ENCODE measurements at places on chromosomes 7 and 10.
A peak's percentile ranks its signal among the peaks of the same experiment; 100 is the strongest.

- no peak for DNase-seq
Measured at GRCh38 chr10:112047674-112048073, 135.9 kb downstream of the GPAM start.

GRCh38 chr7:158350166-158350900, 237.3 kb downstream of the PTPRN2 start:
- DNase-seq = peak; percentile 6

DNA sequence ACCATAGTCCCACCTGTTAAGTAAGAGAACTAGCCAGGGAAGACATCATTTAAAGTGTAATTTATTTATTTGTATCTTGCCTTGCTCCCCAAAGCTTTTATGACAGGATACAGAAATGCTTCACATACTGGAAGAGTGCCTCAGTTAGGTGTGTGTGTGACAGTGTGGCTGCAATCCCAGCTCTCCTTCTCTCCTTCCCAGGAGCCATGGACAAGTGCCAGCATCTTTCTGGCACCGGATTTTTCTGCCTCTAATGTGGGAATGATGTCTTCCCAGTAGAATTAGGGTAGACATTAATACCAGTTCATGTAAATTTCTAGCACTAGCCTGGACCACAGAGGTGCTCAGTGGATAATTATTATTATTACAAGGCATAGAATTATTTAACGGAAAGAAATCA, 30.3 kb upstream of the ATXN7L1 start:
- DNase-seq = no peak

- DNase-seq = peak; percentile 36
Measured at GRCh38 chr7:150787321-150788281, 12.6 kb downstream of the TMEM176B start.

GRCh38 chr7:159068488-159068811, 76.2 kb downstream of the VIPR2 start:
- DNase-seq = peak; percentile 64

DNA sequence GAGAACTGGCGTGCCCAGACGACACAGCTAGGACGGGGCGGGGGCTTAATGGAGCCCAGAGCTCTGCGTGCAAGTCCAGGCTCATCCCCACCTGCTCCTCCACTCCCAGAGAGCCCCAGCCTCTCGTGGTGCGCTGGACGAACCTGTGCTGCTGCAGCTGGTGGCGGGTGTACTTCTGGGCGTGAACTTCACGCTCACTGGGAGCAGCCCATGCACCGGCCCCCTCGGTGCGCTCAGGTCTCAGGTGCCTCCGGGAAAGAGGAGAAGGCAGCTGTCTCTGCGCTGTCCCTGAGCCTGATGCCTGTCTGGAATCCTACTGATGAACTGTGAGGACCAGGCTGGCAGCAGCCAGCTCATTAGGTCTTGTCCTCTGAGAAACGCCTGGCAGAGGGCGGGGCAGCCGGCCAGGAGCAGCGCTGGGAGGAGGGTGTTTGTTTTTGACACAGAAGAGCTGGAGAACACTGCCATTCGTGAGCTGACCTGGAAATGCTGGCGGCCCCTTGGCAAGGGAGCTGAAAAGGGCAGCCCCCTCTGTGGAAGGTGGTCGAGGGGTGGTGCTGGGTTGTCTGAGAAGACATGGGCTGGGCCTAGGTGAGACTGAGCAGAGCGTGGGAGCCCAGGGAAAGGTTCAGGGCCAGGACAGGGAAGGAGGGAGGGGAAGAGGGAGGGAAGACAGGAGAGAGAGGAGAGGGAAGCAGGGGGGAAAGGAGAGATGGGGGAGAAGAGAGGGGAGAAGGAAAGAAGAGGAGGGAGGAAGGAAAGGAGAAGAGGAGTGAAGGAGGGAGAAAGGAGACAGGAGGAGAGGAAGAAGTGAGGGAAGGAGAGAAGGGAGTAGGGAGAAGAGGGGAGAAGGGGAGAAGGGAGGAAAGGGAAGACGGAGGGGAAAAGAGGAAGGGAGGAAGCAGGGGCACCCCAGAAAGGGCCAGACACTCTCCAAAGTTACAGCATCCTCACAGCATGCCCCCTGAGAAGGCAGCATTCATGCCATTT, 53.5 kb upstream of the TNS3 start:
- DNase-seq = peak; percentile 30

DNA sequence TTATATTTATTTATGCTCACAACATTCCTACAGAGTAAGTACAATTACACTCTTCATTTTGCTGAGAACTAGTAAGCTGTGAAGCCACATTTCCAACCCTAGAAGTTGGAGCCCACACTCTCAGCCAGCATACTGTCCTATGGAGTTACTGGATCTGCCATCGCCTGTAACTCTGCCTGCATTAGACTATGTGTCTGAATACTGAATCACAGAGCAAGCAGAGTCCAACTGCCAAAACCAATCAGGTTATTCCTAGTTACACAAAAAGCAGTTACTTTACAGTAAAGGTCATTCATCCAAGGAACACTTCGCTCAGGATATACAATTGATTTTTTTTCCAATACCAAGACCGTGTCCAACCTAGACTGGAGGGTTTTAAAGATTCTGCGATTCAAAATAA, 21.5 kb downstream of the CTAGE6 start:
- no peak for DNase-seq

GRCh38 chr7:1537535-1538412, 7.3 kb downstream of the MAFK start:
- peak; percentile 95 for DNase-seq

GRCh38 chr7:44489955-44490350, 505 bp downstream of the NUDCD3 start:
- no peak for DNase-seq

DNA sequence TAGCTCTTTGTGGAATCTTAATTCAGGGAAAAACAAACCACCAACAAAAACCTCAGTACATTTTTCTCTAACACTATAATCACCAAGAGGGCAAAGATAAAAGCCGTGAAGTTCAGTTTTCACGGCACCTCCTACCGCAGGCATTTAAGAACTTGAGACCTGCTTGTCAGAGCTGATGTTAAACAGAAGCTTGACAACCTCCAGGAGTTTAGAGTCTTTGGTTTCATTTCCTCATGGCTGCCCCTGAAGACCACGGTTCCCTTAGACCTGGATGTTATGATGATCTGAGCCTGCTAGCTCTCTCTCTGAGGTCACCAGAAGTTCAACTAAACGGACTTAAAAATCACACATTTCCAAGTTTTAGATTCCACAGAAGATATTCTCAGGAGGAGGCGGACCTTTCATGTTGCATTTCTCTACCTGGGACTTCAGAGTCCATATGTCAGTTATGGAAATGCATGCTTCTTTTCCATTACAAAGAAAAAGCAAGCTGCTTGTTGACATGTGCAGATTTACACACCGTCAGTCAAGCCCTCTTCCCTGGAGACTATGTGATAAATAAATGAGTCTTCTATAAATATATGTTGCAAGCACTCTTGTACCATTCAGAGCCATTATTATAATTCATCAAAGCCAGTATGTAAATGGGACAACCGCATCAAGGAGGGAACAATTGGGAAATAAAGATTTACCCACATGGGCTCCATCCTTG, 258.0 kb downstream of the GFRA1 start:
- DNase-seq = no peak

DNA sequence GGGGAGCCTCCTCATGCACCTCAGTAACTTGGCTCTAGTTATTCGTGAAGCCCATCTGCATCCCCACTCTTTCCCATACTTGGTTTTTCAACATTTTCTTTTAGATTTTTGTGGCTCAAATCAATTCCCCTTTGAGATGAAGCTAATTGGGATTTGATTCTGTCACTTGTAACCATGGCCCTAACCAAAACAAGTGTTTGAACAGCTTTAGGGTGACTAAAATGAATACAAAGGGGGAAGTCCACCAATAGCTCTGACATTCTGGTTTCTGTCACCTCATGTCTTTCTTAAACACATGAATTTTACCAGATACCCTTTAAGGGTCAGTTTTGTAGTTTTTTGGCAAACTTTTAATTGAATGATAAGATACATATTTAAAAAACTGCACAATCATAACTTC, 87.0 kb downstream of the PCGF5 start:
- DNase-seq = no peak

GRCh38 chr7:80790877-80791276, 128.0 kb downstream of the SEMA3C start:
- DNase-seq = peak; percentile 33

DNA sequence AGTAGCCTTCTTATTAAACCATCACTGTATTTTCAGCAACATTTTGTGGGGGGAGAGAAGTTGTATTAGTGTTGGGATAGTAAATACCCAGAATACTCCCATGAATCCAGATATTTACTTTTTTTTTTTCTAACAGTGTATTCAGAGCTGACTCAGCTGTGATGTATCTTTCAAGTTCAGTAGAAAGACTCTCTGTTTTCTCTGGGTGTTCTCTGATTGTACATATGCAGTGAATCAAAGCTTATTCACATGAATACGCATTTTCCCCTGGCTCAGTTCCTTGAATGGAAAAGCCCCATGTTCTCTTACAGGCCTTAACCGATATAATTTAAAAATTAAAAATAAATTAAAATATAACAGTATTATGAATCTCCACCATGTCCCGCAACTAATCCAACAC, 1.3 kb downstream of the TFPI2 start:
- DNase-seq = no peak

DNA sequence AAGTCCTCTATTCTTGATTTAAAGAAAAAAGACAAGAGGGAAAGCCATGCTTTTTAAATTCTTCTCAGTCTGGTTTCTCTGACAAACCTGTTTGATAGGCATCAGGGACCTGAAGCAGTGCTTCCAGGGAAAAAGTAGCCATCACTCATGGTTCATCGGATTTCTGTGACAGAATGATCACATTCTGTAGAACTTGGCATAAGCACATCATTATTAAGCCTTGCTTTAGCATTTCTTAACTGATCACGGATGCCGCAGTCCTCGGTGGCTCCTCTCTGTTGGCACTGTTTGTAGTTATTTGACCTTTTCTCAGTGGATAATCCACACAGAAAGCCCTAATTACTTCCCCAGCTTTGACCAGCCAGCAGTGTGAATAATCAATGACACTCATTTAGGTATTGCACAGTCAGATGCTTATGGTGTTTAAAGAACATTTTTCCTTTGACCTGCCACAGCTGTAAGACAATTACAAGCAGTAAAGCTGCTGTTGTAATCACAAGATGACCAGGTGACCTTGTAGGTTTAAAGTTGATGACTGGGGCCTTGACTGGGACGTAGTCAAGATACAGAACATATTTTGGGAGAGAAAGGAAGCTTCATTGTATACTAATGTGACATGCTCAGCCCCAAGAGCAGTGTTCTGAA, 64.4 kb upstream of the SKAP2 start:
- no peak for DNase-seq

- no peak for DNase-seq
Measured at GRCh38 chr10:128866551-128866950, 600.5 kb upstream of the MGMT start.

- no peak for DNase-seq
Measured at GRCh38 chr7:87570178-87570577, 30.5 kb downstream of the ABCB1 start.

DNA sequence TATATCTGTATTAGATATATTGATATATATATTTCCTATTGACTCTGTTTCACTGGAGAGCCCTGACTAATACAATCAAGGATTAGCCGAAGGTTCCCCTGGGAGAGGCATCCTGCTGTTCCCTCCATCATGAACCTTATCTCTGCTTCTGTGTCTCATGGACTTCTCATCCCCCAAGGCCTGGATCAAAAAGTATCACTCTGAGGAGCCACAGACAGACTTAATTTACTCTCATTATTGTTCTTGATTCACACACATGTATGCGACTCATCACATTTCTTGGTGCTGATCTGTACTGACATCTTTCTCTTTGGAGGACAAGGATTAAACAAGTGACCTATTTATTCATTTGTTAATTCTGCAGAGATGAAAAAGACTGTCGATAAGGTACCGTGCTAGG, 550.2 kb downstream of the KCNMA1 start:
- no peak for DNase-seq

- DNase-seq = no peak
Measured at GRCh38 chr10:26983156-26983555, 117.1 kb downstream of the ANKRD26 start.

GRCh38 chr10:103124420-103125096, 68.5 kb downstream of the NT5C2 start:
- no peak for DNase-seq

DNA sequence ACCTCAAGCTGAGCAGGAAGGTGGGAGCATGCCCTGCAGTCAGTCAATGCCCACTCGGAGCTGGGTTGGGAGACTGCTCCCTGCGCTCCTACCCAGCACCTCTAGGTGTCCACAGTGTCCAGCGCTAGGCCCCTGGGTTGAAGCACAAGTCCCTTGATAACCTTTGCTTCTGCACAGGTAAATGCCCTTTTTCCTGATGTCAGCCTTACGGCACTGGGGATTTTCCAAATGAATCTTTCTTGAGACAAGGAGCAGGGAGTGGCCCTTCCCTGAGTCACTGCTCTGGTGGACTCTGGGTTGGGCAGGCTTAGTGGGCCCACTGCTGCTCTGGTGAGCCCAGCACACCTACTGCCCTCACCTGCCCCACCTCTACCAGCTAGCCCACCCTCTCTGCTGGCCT, 61.9 kb upstream of the OPN4 start:
- no peak for DNase-seq

Data from testis (tissue), 5 donors.